ENCODE measurements at places on chromosomes 13 and 19.

DNA sequence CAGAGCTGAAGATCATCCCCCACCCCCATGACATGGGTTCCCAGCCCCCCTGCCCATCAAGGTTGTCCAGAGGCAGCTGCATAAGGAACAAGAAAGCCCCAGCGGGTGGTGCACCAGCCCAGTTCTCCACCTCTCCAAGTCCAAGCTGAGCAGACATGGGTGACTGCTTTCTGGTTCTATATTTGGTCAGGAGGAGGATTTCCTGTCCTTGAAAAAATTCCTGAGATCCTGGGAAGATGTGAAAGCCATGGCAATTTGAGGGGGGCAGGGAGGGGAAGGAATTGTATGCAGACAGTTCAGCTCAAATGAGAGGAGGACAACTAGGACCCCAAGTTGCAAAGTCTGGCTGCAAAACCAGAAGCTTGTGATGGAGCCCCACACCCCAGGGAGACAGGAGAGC is 55.4 kb upstream of the ADGRE5 start:
- no peak for DNase-seq

DNA sequence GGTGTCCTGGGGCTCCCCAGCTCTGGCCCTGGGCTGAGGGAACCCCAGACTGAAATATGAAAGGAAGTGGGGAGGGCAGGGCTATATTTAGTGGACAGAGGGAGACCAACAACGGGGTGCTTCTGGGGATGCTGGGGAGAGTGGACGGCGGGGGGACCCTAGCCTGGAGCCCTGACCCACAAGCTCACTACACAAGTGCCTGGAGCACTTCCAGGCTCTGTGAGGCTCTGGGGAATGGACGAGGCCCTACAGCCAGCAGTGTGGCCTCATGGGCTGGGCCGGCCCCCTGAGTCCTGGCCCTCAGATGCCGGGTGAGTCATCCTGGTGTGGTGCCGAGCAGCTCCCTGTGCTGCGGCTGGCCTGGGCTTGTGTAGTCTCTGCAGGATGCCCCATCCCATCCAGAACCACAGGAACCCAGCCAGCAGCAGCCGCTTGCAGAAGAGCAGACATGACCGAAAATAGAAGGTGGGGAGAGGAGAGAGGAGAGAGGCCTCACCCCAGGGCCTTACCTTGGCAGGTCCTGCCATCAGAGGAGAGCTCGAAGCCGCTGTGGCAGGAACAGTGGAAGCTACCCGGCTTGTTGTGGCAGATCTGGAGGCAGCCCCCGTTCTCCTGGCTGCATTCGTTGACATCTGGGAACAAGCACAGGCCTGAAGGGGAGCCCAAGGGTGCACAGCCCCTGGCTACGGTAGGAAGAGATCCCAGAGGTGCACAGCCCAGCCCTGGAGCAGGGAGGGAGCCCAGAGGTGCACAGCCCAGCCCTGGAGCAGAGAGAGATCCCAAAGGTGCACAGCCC is 26.1 kb downstream of the GAS6 start:
- no peak for DNase-seq

- DNase-seq: no peak
Observed at GRCh38 chr19:55146705-55147273, 2.2 kb downstream of the TNNT1 start.

GRCh38 chr13:75055296-75055695 is 426.7 kb downstream of the TBC1D4 start:
- no peak for DNase-seq

GRCh38 chr19:3467437-3468198 is 12.7 kb downstream of the SMIM24 start:
- no peak for DNase-seq

GRCh38 chr19:35000338-35000646 is 169 bp downstream of the GRAMD1A start:
- no peak for DNase-seq

Measured in GM12892 (cell line).